ENCODE measurements at places on chromosomes 3 and 15. TPM values are rescaled to one million over a fixed set of nuclear protein-coding genes. Genes with fewer than 3 reads are reported as not detected.

DNA sequence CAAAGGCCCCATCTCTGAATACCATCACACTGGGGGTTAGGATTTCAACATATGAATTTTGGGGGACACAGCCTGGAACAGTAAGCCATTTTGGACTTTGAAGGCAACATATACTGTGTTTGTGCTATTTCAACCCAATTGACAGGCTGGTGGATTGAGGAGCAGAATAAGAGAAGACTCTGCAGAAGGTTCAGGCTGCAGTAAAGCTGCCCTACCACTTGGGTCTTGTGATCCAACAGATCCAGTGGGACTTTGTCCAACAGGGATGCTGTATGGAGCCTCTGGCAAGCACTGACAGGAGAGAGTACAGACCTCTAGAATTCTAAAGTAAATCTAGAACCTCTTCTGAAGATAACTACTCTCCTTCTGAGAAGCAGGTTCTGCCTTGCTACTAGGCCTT is 1.1 kb upstream of the BCL2L10 start:
- DNase-seq: no peak

DNA sequence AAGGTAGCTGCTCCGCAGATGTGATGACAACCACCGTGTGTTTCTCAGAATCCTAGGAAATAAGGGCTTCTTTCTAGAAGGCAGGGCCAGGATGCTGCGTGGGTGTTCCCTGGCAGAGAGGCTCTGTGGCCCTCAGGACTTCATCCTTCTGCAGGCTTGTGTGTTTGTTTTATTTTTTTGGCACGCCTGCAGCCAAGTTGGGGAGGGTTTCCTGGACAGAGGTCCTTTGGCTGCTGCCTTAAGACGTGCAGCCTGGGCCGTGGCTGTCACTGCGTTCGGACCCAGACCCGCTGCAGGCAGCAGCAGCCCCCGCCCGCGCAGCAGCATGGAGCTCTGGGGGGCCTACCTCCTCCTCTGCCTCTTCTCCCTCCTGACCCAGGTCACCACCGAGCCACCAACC is at the start of gene CLEC3B:
CLEC3B (plus strand) TSS at position 266 of the 400 bp plus-strand sequence; CDS start at position 326, 60 bp downstream.
- DNase-seq: peak; percentile 34

DNA sequence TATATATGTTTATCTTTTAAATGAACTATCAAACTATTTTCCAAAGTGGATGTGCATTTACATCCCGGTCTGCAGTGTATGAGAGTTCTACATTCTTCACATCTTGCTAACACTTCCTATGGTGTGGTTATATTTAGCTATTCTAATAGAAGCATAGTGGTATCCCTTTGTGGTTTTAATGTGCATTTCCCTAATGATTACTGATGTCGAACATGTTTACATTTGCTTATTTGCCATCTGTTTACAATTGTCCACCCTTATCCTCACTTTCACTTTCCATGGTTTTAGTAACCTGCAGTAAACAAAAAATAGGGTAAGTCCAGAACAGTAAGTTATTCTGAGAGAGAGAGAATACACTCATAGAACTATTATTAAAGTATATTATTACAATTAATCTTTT is 360.5 kb upstream of the NAALADL2 start:
- DNase-seq: no peak

Gene MYLK
- 52.7 TPM for total RNA-seq

Gene TEX55
- not detected for total RNA-seq
